D341Med (cell line): ENCODE measurements at places on chromosomes 2 and 18.

DNA sequence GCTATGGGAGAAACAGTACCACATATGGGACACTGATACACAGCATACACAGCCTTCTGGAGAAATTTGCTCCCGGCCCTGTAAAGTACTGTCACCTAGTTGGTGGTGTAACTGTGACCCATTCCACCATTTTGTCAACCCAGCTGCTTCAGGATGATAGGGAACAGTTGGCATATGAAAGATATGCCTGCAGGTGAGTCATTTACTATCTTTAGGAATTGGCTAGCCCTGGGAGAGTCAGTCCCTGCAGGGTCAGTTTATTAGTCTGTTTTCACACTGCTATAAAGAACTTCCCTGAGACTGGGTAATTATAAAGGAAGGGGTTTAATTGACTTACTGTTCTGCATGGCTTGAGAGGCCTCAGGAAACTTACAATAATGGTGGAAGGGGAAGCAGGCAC is 30.0 kb upstream of the PTPRM start:
- no peak for DNase-seq

DNA sequence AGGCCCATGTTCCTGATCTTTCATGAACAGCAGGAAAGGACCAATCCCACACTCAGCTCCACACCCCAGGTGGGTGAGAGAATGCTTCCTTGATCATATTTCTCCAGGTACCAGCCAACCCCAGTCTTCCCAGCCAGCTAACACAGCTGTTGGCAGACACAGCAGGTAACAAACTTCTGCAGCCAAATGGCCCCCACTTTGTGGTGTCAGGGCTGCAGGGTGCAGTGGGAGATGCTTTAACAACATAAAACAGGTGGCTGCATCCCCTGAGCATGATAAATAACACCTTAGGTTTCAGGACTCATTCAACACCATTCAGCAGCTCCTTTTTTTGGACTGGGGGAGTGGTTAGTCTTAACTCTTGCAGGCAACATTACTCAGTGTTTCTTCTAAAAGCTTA is 76.7 kb upstream of the ACAA2 start:
- DNase-seq, result no peak

DNA sequence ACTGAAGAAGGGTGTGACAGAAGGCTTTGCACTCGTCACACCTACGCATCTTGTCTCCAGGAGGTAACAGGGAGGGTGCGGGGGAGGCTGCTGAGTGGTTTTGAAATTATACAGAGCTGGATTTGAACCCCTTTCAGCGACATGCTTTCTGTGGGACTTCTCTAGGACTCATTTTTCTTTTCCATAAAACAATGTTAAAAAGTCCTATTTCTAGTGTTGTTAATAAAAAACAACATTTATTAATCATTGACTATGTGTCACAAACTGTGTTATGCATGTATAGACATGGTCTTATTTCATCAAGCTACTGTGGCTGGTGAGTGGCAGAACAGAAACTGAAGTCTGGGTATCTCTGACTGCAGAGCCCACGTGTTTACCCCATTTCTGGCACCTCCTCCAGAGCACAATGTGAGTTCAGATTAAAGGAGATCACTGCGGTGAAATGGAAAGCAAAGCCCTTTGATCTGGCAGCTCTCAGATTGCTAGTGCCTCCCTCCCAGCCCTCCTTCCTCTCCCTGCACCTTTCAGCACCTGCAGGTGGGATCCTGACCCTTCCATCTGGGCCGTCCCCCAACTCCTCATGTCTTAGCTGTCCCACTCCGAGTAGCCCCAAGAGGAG is 315.5 kb upstream of the MYT1L start:
- DNase-seq, result no peak

DNA sequence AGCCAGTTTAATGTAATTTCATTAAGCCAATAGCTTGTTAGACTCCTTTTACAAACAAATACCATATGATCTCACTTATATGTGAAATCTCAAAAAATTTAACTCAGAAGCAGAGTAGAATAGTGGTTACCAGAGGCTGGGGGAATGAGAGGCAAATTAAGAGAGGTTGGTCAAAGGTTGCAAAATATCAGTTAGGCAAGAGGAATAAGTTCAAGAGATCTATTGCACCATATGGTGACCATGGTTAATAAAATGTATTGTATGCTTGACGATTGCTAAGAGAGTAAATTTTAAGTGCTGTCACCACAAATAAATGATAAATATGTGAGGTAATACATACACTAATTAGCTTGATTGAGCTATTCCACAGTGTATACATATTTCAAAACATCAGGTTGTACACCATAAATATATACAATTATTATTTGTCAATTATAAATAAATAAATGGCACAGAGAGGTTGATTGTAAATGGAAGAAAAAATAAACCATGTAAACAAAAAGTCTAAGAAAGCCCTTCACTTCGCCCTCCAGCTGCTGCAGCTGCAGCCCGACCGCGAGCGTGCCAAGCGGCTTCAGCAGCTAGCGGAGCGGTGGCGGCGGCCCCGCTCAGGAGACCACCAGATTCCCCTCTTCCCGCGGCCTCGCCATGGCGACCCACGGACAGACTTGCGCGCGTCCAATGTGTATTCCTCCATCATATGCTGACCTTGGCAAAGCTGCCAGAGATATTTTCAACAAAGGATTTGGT is 23.0 kb upstream of the ACTR2 start:
- no peak for DNase-seq

DNA sequence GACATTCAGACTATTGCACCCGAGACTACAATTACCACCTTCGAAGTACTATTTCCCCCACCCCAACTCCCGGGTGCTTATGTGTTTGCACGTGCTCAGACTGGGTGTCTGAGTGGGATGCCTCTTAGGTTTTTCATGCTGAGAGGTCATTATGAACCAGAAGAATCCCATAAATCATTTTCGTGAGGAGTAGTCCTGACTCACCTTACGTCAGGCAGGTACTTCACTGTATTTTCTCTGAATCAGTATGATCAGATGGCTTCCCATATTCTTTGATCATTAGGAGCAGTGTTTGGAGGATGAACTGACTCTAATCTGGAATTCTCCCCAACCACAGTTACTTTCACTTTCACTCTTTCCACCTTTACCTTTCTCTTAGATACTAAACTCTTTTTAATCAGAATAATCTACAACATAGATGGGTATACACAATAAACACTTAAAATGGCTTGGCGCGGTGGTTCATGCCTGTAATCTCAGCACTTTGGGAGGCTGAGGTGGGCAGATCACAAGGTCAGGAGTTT is 38.4 kb upstream of the STAT4 start:
- no peak for DNase-seq

GRCh38 chr18:47313901-47314300 is 62.4 kb upstream of the SKOR2 start:
- no peak for DNase-seq

DNA sequence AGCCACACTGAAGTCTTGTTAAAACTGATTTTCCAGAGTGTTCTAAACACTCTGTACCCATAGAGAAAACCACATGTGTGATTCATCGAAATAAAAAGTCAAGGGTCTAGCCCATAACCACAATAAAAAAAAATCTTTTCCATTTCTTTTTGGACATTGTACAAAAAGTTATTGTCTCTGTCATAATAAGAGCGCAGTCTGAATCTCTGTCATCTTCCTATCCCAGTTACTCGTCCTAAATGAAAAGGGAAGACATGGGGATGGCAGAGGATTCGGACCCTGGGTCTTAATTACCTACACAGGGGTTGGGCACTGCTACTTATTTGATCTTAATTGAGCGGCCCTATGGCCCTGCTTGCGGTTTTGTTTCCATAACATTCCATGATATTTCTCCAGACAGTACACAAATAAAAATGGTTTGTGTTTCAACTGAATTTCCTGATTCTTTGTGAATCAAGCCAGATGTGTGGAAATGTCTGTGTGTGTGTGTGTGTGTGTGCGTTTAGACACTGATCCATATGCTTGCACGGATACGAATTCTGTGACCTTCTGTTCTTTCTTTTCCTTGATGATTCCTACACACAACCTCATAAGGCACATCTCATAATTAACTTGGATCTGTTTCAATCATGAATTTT is 133.4 kb upstream of the SPATS2L start:
- DNase-seq, result no peak

DNA sequence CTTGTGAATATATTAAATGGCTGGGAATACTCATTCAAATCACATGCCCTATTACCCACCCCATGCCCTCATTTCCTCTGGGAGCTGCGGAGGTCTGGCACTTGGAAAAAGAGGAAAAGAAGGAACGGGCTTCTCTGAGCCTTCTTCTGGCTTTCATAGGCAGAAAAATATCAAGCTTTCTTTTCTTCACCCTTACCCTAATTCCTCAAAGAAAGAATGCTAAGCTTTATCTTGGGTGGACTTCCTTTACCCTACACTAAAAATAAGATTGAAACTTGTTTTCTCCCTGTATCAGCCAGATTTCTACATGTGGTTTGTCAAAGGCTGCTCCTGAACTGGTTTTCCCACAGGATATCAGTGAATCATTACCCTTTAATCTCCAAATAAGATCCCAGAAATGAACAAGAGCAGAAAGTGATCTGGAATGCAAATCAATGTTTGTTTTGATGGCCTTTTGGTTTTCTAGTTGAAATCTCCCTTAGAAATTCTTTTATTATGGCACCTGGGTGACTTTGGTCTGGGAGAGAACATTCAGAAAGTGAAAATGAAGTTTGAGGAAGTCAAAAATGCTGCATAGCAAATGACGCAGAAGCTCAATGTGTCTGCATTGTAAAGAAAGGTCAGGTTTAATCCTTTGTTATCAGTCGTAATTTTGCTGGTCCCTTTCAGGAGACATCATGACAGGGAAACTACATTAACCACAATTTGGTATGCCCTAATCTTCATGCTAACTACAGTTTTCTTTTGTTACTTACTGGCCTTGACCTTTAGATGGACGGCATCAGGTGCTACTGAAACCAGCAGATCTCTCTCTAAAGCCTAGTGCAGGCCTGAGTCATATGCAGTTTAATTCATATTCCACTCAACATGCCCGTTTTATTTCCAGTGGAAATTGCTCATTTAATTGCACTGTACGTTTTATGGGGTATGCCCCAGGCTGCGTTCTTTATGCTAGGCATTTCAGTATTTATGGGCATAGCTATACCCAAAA is 46.6 kb upstream of the HNRNPA3 start:
- DNase-seq, result no peak

- no peak for DNase-seq
Observed at GRCh38 chr2:210536973-210537650, 19.3 kb upstream of the CPS1 start.

DNA sequence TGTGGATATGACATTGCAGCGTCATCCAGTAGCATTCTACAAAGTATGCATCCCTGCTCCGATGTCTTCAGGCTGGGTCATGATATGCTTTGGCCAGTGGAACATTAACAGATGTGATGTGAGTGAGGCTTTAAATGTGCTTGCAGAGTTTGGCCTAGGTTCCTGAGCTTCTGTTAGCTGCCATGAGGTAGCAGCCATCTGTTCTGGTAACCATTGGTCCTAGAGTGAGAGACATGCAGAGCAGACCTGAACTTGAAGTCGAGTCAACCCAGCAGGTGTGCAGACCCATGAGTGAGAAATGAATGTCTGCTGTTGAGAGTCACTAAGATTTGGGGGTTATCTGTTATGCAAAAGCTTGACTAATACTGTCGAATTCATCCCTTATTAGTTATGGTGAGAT is 73.8 kb upstream of the NABP1 start:
- no peak for DNase-seq

- DNase-seq, result no peak
Observed at GRCh38 chr18:79552696-79553095, 126.9 kb upstream of the CTDP1 start.

DNA sequence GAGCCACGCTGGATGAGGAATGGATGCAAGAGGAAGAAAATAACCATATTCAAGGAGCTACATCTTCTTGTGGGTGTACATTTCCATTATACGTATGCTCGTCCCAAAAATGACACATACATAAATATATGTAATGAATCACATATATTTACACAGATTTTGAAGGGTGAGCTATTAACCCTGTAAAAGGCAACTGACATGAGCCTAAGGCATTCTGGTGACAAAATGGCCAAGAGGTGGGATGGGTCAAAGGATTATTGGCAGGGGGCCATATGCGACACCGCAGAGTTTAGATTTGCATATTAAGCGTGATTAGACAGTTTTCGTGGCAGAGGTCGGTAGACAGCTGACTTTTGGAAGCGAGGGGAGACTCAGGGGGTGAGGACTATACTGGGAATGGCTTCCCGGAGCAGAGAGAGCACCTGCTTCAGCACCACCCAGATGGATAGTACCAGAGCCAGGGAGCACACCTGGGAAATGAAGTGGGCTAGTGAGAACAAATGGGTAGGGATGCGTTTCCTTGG is 431 bp upstream of the CNRIP1 start:
- peak; percentile 35 for DNase-seq

- DNase-seq, result no peak
Observed at GRCh38 chr18:57273194-57273593, 79.2 kb upstream of the ST8SIA3 start.

DNA sequence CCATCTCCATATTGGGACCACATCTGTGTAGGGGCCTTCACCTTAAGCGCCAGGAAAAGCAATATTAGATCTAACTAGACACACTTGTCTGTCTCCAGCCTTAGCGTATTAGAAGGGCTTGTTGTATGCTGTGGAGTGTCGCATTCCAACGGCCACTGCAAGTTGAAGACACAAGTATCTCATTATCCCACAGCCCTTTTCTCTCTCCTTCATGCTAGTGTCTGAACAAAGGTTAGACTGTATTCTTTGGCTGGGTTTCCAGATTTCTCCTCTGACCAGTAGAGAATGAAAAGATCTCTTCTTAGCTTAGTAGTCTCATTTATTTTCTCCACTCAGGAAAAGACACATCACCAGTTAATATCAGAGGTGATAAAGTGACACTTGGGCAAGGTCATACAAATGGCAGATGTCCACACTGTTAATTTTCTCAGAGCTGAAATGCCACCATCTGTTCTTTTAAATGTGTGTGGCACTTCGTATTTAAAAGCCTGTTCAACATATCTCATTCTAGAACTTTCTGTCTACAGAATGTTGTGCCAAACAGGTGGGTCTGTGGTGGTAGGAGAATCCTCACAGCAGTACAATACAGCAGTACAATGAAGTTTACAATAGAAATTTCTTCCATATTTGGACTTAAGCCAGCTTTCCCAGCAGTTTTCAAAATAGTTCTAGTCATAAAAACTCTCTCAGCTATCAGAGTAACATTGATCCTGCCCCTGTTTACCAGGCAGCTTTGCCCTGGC is 94.0 kb upstream of the ITGA6 start:
- DNase-seq, result no peak

DNA sequence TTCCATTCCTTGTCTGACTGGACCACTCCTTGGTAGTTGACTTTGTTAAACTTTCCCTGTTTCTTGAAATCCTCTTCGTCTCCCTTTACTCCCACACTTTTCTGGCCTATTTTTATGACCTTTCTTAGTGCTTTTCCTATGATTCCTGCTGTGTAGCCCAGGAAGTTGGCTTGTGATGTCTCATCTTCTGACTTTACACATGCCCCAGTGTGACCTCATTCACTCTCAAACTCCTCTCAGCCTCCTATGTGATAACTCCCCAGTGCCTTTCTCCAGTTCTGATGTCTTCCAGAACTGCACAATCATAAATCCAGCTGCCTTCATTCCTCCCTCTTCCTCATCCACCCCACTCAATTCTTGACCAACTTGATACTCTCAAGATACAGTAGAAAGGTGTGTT is 407.6 kb downstream of the TGIF1 start:
- no peak for DNase-seq
